ENCODE measurements at places on chromosomes 3 and 15. TPM values are rescaled to one million over a fixed set of nuclear protein-coding genes. Genes with fewer than 3 reads are reported as not detected.
A peak's percentile ranks its signal among the peaks of the same experiment; 100 is the strongest.

Gene ENTPD3
- 10.0 TPM for total RNA-seq

Gene KCNMB2
- 0.69 TPM for total RNA-seq

Gene WHAMM
- total RNA-seq: 3.7 TPM

Gene FRMD4B
- 4.9 TPM for total RNA-seq

Gene AMIGO3
- not detected for total RNA-seq

Gene LTF
- total RNA-seq: 21.0 TPM

GRCh38 chr3:129123314-129124060, 1.9 kb upstream of the RAB43 start:
- no peaks in the 10 kb centered on the region for H3K36me3 ChIP-seq
- no peak for DNase-seq
- H3K4me1 ChIP-seq: peaks cover 15% of the 10 kb centered on the region
- no peak overlapping the region for H3K4me3 ChIP-seq

- no peaks in the 10 kb centered on the region for H3K36me3 ChIP-seq
- H3K27ac ChIP-seq: peak overlapping the region; percentile 56
- no peaks in the 10 kb centered on the region for H3K4me1 ChIP-seq
- H3K27me3 ChIP-seq: no peaks in the 10 kb centered on the region
- DNase-seq: no peak
Measured at GRCh38 chr15:37058316-37058985, 41.9 kb downstream of the MEIS2 start.

DNA sequence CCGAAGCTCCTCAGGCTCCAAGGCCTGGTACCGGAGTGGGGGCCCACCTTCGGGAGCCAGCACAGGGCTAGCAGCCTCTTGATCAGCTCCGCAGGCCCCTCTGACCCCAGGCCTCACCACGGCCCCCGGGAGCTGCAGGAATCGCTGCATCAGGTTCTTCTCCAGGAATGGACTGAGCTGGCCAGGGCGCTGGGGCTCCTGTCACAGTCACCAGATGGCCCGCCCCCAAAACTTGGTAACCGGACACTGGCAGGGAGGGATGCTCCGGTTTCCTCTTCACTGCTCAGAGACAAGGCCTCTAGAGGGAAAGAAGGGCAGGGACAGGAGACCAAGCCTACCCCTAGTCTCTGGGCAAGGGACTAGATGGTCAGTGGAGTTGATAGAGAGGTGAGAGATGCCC, 9.9 kb downstream of the AP3B2 start:
- H3K27ac ChIP-seq: no peak overlapping the region
- DNase-seq: no peak
- no peaks in the 10 kb centered on the region for H3K4me1 ChIP-seq
- H3K36me3 ChIP-seq: no peaks in the 10 kb centered on the region

- H3K36me3 ChIP-seq: no peaks in the 10 kb centered on the region
- DNase-seq: no peak
- H3K4me3 ChIP-seq: no peak overlapping the region
- no peak overlapping the region for H3K27ac ChIP-seq
- H3K4me1 ChIP-seq: no peaks in the 10 kb centered on the region
Measured at GRCh38 chr3:148131990-148132638, 565.6 kb upstream of the AGTR1 start.

Data from pancreas (tissue), 10 donors.